PC-3 (cell line): ENCODE measurements at places on chromosomes 1 and 21.

DNA sequence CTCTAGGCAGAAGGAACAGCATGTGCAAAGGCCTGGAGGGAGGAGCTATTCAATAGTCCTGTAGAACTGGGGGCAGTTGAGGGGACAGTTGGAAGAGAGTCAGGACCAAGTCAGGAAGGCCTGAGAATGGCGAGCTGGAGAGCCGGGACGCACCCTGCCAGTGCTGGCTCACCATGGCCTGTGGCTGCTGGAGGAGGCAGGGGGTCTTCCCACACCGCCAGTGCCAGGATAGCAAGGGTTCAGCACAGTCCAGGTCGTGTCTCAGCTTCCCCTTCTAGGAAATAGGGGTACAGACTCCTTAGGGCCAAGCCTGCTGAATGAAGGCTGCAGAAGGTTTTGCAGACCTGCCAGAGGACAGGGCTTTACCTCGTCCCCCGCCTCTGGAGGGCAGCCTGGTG lies 7.3 kb downstream of the PODN start:
- DNase-seq = no peak

- peak; percentile 50 for DNase-seq
Measured at GRCh38 chr1:55155522-55155921, 59.6 kb downstream of the USP24 start.

- no peak for DNase-seq
Measured at GRCh38 chr1:223611936-223612335, 53.6 kb downstream of the CAPN8 start.

GRCh38 chr1:197890936-197891335 lies 11.5 kb upstream of the C1orf53 start:
- DNase-seq = no peak
